ENCODE measurements at places on chromosomes 3 and 15. TPM values are rescaled to one million over a fixed set of nuclear protein-coding genes. Genes with fewer than 3 reads are reported as not detected.

DNA sequence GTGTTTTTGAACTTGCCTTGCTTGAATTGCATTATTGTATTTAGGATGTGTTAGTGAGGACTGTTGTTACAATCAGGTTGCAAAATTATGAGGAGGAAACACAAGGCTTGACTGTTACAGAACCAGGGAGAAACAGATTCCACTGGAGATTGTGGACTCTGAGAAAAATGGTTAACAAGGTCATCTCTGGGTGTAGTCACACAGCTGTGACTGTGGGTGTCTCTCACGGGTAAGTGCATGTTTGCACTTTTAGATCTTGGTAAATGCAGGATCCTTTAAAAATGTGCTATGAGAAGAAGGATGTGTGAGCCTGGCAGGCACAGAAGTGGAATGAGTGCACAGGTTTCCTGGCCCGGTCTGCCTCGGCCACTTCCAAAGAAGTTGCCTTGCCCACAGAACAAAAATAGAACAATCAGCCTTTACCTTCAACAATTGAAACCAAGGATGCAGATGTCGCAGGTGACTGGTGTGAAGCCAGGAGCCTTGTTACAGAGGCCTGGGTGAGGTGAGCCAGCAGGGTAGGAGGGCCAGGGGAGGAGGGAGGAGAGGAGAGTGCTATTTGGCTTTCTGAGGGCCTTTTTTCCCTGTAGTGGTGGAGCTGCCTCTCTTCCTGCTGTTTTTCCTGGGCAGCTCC is 68.0 kb downstream of the ABHD5 start:
- no peaks in the 10 kb centered on the region for H3K36me3 ChIP-seq
- no peaks in the 10 kb centered on the region for H3K4me1 ChIP-seq
- peak overlapping the region; percentile 11 for H3K27ac ChIP-seq
- H3K4me3 ChIP-seq = no peak overlapping the region
- no peak for DNase-seq

DNA sequence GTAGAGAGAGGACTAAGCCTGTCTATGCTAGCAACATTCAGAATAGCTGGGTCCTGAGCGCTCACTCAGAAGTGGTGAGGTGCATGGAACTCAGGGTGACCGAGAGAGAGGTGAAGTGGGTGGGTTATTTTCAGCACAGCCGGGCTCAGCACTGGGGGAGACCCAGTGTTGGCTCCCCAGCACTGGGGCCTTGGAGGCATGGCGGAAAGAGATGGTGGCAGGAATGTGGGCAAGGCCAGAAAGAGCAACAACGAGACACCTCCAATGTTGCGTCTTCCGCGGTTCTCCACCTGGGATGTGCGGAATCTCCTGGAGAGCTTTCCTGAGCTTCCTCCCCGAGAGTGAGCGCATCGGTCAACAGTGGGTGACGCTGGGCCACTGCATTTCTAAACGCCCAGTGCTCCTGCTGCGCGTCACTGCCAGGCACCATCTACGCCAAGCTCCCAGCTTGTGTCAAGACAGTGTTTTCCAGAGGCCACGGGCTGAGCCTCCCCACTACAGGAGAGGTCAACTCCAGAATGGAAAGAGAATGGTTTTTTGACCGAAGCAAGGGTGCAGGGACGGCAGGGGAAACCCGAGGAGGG is 148.4 kb downstream of the ADAMTS17 start:
- H3K36me3 ChIP-seq = no peaks in the 10 kb centered on the region
- no peak overlapping the region for H3K27ac ChIP-seq
- no peak for DNase-seq

DNA sequence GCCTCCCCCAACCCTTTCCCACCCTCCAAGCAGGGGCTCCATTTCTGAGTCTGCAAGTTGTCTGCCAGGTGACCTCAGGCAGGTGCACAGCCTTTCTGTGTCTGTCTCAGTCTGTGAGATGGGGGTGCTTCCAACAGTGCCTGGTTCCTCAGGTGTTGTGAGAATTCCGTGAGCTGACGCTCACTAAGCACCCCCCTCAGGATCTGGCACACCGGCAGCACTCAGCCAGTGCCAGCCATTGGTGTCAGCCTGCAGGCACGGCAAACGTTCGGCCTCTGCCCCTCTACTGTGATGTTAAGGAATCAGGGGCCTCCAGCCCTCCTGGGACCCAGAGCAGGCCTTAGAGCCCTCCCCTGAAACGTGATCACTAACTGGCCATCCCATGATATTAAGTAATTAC is 2.4 kb downstream of the KLF15 start:
- H3K27me3 ChIP-seq = no peaks in the 10 kb centered on the region
- H3K27ac ChIP-seq = peak overlapping the region; percentile 32
- no peak for DNase-seq
- H3K4me3 ChIP-seq = peak overlapping the region; percentile 92
- H3K36me3 ChIP-seq = peaks cover 33% of the 10 kb centered on the region
- peaks cover 66% of the 10 kb centered on the region for H3K4me1 ChIP-seq

GRCh38 chr3:149494022-149494758 is 19.7 kb downstream of the TM4SF4 start:
- no peak overlapping the region for H3K27ac ChIP-seq
- H3K4me3 ChIP-seq = no peak overlapping the region

DNA sequence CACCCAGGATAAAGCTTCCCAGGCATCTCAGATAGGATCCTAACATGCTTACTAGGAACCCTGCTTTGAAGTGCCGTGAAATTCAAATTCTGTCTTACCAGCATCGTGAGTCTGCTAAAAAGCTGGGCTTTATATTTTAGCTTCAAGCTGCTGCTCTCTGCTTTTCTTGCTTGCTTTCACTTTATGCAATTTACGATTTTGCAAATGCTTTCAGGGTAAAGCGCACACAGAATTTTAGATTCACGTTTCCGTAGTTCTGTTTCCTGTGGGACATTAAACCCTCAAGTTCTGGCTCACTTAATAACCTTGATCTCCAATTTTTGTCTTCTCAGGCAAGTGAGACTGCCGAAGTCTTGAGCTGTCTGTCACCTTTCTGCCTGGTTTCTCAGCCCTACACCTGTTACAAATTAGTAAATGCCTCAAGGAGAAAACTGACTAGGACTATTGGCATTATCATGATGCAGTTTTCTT is 170.5 kb upstream of the TGFBR2 start:
- no peaks in the 10 kb centered on the region for H3K27me3 ChIP-seq
- H3K4me1 ChIP-seq = no peaks in the 10 kb centered on the region
- no peak overlapping the region for H3K27ac ChIP-seq
- no peak for DNase-seq
- H3K4me3 ChIP-seq = no peak overlapping the region

DNA sequence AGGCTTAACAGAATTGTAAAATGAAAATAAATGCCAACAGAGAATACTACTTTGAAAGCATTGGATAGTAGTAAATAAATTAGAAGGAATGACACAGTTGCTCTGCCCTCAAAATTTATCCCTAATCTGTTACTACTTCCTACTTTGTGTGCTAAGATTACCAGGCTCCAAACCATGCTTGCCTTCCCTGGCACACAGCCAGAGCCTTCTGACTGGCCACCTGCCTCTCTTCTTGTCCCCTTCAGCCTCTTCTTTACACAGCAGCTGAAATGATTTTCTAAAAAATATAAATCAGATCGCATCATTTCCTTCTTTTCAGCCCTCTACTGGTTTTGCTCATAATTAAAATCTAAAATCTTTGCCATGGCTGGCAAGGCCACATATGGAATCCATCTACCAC is 334.1 kb downstream of the FHIT start:
- DNase-seq = peak; percentile 29
- H3K4me3 ChIP-seq = no peak overlapping the region
- H3K4me1 ChIP-seq = no peaks in the 10 kb centered on the region
- no peak overlapping the region for H3K27ac ChIP-seq
- H3K36me3 ChIP-seq = no peaks in the 10 kb centered on the region

DNA sequence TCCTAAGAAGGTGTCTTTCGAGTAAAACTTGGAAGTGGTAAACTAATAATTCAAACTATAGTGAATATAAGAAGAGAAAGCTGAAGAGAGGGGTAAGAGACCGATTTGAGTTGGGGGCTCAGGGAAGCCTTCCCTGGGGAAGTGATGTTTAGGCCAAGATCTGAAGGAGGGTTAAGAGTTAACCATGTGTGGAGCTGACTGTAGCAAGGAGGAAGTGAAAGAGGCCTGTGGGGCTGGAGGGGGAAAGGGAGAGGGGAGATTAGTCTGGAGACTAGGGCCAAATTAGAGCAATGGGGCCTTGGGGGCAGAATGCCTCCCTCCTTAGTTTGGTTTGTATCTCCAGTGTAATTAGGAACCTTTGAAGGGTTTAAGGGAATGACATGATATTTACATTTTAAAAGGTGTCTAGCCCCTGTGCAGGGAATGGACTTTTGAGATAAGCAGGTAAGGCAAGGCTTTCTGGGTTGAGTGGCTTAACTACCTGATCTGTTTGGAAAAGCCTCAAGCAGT is 2.2 kb downstream of the ZNF592 start:
- H3K36me3 ChIP-seq = no peaks in the 10 kb centered on the region
- H3K4me1 ChIP-seq = peaks cover 86% of the 10 kb centered on the region
- no peaks in the 10 kb centered on the region for H3K27me3 ChIP-seq
- peak overlapping the region; percentile 97 for H3K4me3 ChIP-seq

DNA sequence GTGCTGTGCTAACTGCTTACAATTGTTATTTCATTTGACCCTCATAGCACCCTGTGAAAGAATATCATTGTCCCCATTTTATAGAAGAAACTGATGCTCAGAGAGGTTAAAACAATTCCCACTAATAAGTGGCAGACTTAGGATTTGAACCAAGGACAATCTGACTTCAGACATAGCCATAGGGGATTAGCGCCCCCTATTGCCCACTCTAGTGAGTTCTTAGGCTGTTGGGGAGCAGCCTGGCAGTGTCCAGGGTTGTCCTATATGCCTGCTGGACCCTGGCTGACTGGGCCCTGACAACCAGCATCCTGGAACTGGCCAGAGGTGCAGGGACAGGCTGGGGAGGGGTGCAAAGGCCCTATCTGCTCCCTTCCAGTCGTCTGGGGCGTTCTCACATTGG is 15.4 kb downstream of the DPH3 start:
- no peak overlapping the region for H3K27ac ChIP-seq
- DNase-seq = no peak
- no peaks in the 10 kb centered on the region for H3K27me3 ChIP-seq
- H3K4me3 ChIP-seq = no peak overlapping the region
- H3K36me3 ChIP-seq = no peaks in the 10 kb centered on the region

DNA sequence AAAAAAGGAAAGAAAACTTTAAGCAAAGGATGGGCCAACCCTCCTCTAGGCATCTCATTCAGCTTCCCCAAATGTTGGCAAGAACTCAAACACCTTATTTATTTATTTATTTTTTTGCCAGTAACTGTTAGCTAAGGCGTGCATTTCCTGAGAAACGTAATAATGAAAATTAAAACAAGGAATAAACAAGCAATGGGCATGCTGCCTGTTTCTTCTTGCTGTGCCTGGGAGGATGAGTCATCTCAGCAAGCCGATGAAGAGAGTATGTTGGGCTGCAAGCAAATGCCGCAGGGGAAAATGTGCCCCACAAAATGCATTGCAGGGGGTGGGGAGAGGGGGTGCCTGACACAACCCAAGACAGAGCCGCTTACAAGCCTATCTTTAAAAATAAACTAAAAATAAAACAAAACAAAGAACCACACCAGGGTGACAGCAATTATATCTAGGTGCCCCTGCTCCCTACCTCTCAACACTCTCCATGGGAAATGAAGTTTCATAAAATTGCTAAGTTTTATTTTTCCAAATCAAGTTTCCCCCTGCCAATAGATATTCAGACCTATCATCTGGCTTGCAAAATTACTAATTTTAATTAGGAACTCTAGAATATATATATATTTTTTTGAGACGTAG is 40.3 kb downstream of the EIF4E3 start:
- peak; percentile 68 for DNase-seq
- H3K27ac ChIP-seq = no peak overlapping the region
- no peaks in the 10 kb centered on the region for H3K27me3 ChIP-seq
- H3K4me3 ChIP-seq = no peak overlapping the region
- peaks cover 11% of the 10 kb centered on the region for H3K36me3 ChIP-seq

GRCh38 chr15:62124176-62124972 is 40.7 kb downstream of the C2CD4B start:
- H3K4me1 ChIP-seq = peaks cover 31% of the 10 kb centered on the region
- no peak overlapping the region for H3K4me3 ChIP-seq
- no peaks in the 10 kb centered on the region for H3K27me3 ChIP-seq
- DNase-seq = no peak
- H3K36me3 ChIP-seq = no peaks in the 10 kb centered on the region

DNA sequence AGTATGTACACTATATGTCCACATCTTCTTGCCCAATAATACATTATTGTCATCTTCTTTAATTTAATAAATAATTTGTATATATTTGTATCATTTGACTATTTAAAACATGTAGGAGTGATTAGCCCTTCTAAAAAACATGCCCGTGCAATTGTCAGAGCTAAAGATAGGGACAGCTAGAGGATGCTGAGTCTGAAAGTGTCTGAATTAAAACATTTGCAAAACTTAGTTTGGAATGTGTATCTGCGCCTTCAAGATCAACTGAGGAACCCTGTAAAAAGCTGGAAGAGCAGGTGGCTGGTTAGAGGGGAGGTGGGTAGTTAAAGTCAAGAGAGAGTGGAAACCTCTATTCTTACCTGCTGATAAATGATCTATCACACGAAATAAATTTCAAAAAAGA is 4.7 kb downstream of the SLITRK3 start:
- H3K36me3 ChIP-seq = no peaks in the 10 kb centered on the region
- H3K27me3 ChIP-seq = peaks cover 43% of the 10 kb centered on the region
- H3K27ac ChIP-seq = no peak overlapping the region
- peaks cover 24% of the 10 kb centered on the region for H3K4me1 ChIP-seq
- H3K4me3 ChIP-seq = no peak overlapping the region

- no peak overlapping the region for H3K27ac ChIP-seq
- no peaks in the 10 kb centered on the region for H3K27me3 ChIP-seq
- no peaks in the 10 kb centered on the region for H3K4me1 ChIP-seq
- no peak for DNase-seq
- no peak overlapping the region for H3K4me3 ChIP-seq
Measured at GRCh38 chr15:33278816-33279612, 31.8 kb upstream of the RYR3 start.

GRCh38 chr15:78850941-78851755 is 21.5 kb upstream of the MORF4L1 start:
- H3K4me1 ChIP-seq = no peaks in the 10 kb centered on the region
- H3K27ac ChIP-seq = no peak overlapping the region
- H3K4me3 ChIP-seq = no peak overlapping the region
- peak; percentile 33 for DNase-seq

- DNase-seq = no peak
- H3K4me1 ChIP-seq = no peaks in the 10 kb centered on the region
- H3K27ac ChIP-seq = no peak overlapping the region
- H3K36me3 ChIP-seq = no peaks in the 10 kb centered on the region
- H3K4me3 ChIP-seq = no peak overlapping the region
Measured at GRCh38 chr15:38490242-38490922, 36.5 kb downstream of the FAM98B start.

GRCh38 chr15:84649706-84650105 is 4.4 kb downstream of the WDR73 start:
- peaks cover 81% of the 10 kb centered on the region for H3K36me3 ChIP-seq
- no peak overlapping the region for H3K27ac ChIP-seq
- DNase-seq = no peak
- no peaks in the 10 kb centered on the region for H3K27me3 ChIP-seq

The CHD2 gene
- polyA plus RNA-seq = 23.5 TPM

The LEKR1 gene
- polyA plus RNA-seq = 0.44 TPM

The CP gene
- 10.1 TPM for polyA plus RNA-seq

The SH3GL3 gene
- polyA plus RNA-seq = 1.5 TPM

The LDHAL6B gene
- polyA plus RNA-seq = not detected
